Progenitor cell of endocrine pancreas (in vitro differentiated cells): ENCODE measurements at places on chromosomes 4 and X.
A peak's percentile ranks its signal among the peaks of the same experiment; 100 is the strongest.

- no peak for DNase-seq
These were observed 11.8 kb upstream of the HPGDS start for GRCh38 chr4:94354474-94354896.

DNA sequence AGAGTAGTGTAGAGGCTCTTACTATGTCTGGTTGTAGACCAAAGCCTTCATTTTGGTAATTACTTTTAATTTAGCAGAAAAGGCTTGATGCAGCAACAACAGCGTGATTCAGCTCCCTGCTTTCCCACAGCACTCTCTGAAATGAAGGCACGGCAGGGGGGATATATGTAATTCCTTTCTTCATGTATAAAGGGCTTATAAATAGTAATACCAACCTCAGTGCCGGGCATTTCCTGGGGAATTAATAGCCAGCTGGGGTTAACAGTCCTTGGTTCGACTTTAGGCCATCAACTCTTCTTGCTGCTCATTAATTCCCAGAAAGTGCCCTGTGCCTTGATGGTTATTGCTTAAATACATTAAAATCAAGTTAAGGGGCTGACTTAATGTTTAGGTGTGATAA lies 669.0 kb downstream of the ZNF674 start:
- no peak for DNase-seq

DNA sequence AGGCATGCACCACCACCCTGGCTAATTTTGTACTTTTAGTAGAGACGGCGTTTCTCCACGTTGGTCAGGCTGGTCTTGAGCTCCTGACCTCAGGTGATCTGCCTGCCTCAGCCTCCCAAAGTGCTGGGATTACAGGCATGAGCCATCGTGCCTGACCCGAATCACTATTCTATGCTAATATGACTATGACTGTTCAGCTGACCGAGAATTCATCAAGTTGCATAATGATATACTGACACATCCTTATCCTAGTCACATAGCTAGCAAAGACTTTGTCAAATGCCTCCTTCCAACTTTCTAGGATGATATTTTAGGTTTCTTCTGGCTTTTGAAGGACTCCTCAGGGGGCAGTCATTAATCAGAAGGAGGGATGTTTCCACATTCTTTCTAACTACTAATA lies 4.8 kb upstream of the GPM6B start:
- no peak for DNase-seq

GRCh38 chrX:48071064-48071985 lies at the start of gene ZNF630:
ZNF630 (minus strand) TSS chrX:48071640; CDS start chrX:48066886, 4,754 bp downstream.
- DNase-seq, result peak; percentile 41

- no peak for DNase-seq
These were observed 166.1 kb downstream of the BCOR start for GRCh38 chrX:39931529-39932282.

- DNase-seq, result no peak
These were observed 138.6 kb upstream of the APOOL start for GRCh38 chrX:84865113-84865512.

- DNase-seq, result peak; percentile 30
These were observed 373.0 kb upstream of the RASGEF1B start for GRCh38 chr4:81844717-81845116.

- DNase-seq, result no peak
These were observed 1199.1 kb downstream of the ADGRL3 start for GRCh38 chr4:62399242-62399641.

DNA sequence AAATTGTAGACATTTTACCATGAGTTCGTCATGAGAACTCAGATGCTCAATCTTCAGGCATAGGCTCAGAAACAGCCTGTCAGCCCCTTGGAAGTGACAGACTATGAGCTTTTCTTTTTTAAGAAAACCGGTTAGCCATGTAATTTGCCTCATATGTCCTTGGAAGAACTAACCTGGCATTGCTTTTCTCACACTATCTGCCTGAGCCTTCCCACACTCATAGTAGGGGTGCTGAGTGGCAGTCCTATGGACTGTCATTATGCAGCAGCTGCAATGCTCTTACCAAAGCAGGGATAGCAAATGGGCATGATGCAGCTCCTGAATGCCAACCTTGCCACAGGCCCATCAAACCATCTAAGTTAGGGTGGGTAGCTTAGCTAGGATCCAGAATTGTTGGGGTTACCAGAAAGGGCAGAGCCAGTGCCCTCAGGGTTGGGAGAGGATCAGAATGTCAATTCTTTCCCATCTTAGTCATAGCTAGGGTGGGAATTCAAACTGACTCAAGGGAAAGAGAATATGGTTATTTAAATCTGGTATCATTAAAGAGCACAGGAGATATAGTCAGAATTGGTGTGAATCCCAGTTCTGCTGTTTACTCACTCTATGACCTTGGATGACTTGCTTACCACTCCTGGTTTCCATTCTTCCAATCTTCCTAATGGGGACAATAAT lies 230.6 kb upstream of the CPEB2 start:
- no peak for DNase-seq

DNA sequence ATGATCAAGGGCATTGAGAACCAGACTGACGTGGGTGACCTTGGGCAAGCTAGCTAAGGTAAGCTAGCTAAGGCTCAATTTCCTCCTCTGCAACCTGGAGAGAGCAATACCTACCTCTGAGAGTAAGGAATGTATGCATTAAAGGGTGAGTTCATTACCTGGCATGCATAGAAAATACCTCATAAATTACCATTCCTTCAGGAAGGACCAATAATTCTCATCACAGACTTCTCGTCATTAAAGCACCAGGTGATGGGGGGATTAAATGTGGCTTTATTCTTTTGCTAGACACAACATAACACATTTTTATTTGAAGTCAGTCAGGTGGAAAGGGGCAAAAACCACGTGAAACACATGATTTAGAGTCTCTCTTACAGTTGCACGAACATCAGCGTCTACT lies 21.5 kb downstream of the EGFL6 start:
- no peak for DNase-seq

GRCh38 chrX:73266766-73267165 lies 52.1 kb upstream of the NAP1L2 start:
- DNase-seq, result no peak

DNA sequence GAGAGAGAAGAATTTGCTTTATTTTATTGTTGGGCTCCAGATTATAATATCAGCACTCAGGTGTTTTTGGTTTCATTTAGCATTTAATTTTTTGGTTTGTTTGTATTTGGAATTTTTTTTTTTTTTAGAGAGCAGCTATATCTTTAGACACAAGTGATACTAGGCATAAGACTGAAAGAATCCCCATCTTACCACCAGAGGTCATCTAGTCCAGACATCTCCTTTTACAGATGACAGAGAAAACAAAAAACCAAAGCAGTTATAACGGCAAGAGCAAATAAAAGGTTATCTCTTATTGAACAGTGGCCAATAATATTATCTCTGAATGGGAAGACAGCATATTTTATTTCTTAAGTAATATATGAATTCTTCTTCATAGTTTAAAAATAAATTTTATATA lies 22.8 kb downstream of the USP38 start:
- no peak for DNase-seq

GRCh38 chr4:187999406-187999932 lies 3.9 kb downstream of the ZFP42 start:
- no peak for DNase-seq

- DNase-seq, result no peak
These were observed 150.0 kb downstream of the SPOCK3 start for GRCh38 chr4:167084321-167084720.

- DNase-seq, result no peak
These were observed 29.0 kb downstream of the HAND2 start for GRCh38 chr4:173500841-173501591.

DNA sequence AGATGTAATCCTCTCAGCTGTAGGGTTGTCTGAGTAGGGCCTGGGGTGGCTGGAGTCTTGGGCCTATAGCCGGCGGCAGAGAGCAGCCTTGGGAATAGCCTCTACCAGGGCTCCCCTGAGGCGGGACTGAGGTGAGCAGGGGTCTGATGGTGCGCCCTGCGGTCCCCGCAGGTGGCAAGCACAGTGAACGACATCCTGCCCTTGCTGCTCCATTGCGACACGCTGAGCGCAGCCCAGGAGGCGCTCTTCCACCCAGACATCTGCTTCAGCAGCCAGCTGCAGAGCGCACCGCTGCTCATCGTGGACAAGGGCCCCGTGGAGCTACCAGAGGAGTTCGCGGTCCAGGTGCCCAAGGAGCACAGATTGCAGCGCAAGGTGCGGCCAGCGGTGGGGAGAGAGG lies 317.0 kb downstream of the ADGRL3 start:
- DNase-seq, result peak; percentile 52

- no peak for DNase-seq
These were observed 63.8 kb upstream of the STS start for GRCh38 chrX:7083468-7084396.

- DNase-seq, result no peak
These were observed 48.4 kb upstream of the TMPRSS11A start for GRCh38 chr4:68011684-68012083.

DNA sequence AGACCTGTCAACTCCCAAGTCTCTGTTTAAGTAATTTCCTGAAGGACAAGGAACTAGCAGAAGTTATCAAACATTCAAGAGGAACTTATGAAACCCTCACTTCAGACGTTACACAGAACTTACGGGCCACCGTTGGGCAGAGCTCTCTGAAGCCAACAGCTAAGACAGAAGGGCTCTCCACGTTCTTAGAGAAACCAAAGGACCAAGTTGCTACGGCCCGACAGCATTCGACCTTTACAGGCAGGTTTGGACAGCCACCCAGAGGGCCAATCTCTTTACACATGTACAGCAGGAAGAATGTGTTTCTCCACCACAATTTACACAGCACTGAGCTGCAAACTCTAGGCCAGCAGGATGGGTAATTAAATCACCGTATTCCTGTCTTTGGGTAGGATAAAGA lies 705.1 kb upstream of the GRID2 start:
- DNase-seq, result no peak

DNA sequence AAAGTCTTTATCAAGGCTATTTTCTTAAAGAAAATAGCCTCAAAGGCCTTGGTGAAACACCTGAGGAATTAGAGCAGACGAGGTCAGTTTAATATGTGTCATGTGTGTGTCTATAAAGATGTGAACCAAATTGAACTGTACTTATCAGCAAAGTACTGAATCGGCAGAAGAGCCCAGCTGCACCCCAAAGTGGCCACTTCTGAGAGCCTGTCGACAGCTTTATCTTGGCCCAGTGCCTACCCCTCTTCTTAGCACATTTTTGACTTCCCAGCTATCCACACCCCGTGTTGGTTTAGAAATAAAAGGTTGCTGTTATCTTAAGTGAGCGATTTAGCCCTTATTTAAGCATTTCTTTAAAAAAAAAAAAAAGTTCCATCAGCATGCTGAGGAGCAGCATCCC lies 329.7 kb downstream of the FBXW7 start:
- DNase-seq, result no peak

GRCh38 chrX:56729152-56729850 lies at the start of gene NBDY:
NBDY (plus strand) TSS chrX:56729243; CDS start chrX:56729354, 111 bp downstream.
- DNase-seq, result peak; percentile 10

GRCh38 chr4:149897783-149898182 lies 82.1 kb upstream of the IQCM start:
- DNase-seq, result no peak

DNA sequence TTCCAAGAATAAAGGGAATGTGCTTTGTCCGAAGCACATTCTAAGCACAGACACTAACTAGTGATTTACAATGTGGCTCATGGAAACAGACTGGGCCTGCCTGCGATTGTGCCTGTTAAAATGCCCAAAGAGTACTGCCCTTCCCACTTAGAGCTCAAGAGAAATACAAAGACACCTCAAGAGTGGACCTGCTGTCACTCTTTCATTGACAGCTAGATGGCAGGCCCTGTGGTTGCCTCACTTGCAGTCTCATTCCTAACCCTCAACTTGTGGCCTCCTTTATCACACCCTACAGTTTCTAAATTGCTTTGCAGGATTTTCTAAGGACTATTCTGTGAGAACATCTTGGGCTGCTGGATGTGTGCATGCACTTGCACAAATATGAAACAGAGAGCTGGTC lies 331.0 kb upstream of the EMCN start:
- DNase-seq, result no peak

DNA sequence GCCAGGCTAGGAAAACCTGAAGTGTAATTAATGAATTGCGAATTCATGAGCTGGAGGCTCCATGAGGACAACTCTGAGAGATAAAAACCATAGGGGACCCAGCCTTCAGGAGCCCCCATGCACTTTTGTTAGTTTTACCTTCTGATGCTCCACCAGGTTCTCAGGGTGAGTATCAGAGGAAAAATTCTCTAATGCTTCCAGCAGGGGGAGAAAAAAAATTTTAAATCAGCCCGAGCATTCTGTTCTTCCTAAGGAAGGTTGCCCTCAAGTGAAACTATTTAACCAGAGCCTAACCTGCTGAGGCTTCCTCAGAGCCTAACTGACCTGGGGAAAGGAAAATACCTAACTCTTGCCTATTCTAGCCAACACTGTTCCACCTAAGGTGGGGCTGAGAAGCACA lies 552.6 kb downstream of the PPARGC1A start:
- DNase-seq, result no peak

GRCh38 chr4:911221-911751 lies 20.8 kb downstream of the GAK start:
- DNase-seq, result no peak

DNA sequence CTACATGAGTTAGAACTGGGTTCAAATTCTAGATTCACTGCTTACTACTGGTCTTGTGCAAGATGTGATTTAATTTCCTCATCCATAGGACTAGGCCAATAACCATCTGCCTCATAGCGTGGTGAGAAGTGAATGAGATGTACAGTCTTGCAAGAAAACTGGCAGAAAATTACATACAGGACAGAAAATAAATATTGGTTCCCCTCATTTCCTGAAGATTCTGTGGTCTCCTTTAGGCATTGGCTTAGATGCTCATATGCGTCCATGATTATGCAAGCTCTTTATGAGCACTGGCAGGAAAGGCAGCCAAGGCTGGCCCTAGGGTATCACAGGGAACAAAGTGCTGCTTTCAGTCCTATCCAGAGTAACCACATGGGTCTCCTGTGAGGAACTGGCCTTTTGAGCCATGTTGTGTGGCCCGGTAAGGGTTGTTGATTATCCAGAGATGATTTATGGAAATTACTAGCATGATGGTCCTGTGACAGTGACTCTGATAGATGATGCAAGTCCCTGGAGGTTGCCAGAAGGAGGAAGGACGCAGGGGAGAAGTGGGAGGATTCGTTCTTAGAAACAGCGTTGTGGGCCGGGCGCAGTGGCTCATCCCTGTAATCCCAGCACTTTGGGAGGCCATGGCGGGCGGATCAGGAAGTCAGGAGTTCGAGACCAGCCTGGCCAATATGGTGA lies 9.9 kb upstream of the MOB1B start:
- DNase-seq, result no peak

- DNase-seq, result no peak
These were observed 261.8 kb downstream of the DHX15 start for GRCh38 chr4:24322511-24322910.

- DNase-seq, result peak; percentile 67
These were observed at the start of gene CCSER1 for GRCh38 chr4:90127223-90127705. CCSER1 (plus strand) TSS chr4:90127394.

DNA sequence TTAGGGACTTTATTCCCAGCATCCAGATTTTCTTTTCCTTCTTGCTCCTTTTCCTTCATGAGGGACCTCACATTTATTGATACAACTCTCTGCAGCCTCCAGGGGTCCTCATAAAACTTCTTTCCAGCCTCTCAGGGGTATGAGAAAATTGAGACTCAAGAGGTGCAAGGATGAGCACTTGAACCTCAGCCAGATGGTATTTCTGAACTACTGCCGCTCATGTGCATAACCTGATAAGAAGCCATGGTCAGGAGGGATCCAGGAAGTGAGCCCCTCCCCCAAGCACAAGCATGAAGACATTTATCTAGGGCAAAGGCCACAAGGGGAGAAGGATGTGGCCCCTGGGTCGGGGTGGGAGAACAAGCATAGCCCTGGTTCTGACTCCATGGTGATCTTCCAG lies 73.3 kb downstream of the TSPAN7 start:
- DNase-seq, result no peak

- no peak for DNase-seq
These were observed 55.6 kb downstream of the MAP7D2 start for GRCh38 chrX:20060961-20061748.

- DNase-seq, result no peak
These were observed 614.4 kb downstream of the RPA4 start for GRCh38 chrX:97498093-97498492.
